ENCODE measurements at places on chromosomes 7 and 10.

DNA sequence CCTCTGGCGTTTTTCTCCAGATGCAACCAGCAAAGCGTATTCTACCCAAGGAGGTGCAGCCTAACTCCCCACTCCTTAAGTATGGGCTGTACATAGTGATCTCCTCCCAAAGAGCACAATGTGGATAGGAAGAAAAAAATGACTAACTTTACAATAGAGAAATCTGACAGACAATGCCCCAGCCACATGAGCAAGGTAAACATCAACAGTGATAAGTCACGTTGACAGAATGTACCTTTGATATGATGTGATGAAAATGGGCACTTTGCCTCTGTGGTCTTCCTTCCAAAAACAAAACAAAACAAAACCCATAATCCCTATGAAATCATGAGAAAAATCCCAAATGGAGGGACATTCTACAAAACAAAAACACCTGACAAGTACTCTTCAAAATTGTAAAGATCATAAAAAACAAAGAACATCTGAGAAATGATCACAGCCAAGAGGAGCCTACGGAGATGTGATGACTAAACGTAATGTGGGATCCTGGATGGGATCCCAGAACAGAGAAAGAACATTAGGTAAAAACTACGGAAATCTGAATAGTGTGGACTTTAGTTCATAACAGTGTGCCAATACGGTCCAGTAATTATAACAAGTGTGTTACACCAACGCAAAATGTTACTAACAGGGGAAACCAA lies 50.6 kb downstream of the ABLIM1 start:
- no peak for DNase-seq

GRCh38 chr10:114970515-114970914 lies 32.5 kb downstream of the TRUB1 start:
- DNase-seq: no peak

DNA sequence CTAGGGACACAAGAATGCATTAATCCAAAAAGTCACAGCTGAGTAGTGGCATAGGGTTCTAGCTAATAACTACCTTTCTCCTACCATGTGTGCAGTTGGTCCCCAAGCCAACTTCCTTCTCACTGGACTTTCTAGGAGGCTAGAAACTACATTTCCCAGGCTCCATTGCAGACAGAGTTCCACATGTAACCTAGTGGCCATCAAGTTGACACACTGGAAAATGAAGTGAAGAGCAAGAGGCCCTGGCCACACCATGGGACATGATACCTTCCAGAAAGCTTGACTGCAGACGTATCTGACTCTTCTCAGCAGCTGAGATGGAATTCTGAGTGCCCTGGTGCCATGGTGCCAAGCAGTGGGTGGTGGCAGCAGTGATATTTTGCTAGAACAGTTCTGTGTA lies 49.8 kb upstream of the TMEM273 start:
- DNase-seq: no peak

GRCh38 chr7:133265821-133266220 lies 12.9 kb downstream of the EXOC4 start:
- no peak for DNase-seq

DNA sequence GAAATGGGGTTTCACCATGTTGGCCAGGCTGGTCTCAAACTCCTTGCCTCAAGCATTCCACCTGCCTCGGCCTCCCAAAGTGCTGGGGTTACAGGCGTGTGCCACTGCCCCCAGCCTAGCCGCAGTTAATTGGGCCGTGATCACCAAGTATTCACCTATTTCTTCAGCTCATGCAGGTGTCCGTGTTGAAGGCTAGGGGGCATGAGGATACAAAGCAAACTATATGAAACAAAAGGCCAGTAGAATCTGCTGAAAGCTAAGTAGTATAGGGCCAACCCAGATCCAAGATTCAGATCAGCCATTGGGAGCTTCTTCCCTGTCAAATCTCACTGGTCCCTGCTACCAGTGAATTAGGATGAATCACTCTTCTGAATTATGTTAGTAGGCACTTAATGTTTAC lies 73.4 kb downstream of the LRRC4 start:
- DNase-seq: no peak

DNA sequence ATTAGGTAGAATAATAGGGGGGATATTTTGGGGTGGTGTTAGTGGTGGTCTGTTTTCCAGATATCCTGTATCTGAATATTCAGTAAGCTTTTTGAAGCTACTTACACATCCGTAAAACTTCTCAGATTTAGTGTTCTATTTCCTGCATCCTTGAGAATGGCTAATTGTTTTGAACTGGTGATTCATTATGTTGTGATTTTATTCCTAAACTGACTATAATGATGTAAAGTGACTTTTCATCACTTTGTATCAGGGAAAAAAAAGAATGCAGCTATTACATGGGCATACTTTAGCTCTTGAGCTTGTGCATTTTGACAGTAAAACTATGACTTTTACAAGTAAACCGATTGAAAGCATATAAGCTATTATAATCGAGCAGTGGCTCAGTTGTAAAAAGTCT lies 18.2 kb downstream of the WAC start:
- DNase-seq: no peak

- no peak for DNase-seq
Observed at GRCh38 chr7:74097937-74098614, 14.5 kb downstream of the LIMK1 start.
